ENCODE measurements at places on chromosomes 1 and 21.

GRCh38 chr1:95622609-95623008 is 388.6 kb downstream of the RWDD3 start:
- no peak for DNase-seq

DNA sequence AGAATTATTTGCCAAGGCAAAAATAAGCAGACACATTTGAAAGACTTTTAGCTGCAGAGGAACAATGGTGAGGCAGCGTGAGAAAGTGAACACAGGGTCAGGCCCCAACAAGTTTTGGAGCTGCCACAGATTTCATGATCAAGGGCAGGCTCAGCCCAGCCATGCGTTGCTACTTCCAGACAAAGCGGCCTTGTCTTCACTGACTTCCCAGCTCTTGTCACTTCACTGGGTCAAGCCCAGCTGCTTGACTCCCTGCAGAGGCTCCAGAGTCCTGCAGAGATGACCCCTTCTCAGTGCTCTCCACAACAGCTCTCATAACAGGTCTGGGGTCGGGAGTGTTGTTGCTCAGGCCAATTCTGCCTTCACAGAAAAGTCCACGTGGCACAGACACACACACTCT is 35.8 kb downstream of the HHAT start:
- DNase-seq, result peak; percentile 64

GRCh38 chr21:33611006-33611744 is 22.7 kb upstream of the DONSON start:
- DNase-seq, result no peak

DNA sequence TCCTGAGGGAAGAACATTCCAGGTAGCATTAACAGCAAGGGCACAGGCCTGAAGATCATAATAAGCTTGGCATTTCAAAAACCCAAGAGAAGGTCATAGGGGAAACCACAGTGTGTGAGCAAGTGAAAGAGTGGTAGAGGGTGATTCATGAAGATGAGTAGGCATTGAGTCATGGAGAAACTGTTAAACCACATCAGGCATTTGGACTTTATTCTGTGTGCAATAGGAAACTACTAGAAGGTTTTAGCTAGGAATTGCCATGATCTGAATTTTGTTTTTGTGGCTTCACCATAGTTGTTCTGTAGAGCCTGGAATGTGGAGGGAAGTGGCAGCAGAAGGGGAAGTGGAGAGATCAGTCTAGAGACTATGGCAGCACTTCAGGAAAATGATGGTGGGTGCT is 359.0 kb upstream of the PTBP2 start:
- no peak for DNase-seq

DNA sequence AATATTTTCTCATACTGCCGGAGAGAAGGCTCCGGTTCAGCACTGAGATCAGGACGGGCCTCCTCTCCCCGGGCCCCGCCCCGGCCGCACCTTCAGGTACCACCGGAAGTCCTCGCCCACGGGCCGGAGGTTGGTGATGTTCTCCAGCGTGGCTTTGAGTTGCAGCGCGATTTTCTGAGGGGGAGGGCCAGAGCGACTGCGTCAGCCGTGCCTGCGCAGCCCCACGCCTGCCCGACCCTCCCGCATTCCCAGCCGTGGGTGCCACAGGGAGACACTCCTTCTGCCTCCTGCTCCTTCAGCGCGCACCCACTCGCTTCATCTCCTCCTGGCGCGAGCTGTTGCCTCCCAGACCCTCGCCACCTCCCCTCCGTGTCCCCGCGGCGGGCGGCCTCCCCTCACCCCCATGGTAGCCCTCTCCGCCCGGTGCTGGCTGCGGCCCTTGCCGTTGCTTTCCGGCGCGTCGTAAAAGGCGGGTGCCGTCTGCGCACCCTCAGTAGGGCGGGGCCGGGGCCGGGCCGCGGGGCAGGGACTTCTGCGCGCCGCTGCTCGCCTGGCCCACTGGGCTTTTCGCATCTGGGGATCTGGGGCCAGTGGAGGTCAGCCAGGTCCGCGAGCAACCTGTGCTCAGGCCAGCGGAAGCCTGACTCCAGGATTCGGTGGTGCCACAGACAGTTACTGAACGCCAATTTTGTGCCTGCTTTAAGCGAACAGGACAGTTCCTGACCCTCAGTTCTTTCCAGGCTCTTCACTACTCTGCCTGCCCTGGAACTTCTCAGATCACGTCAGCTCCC is at the start of gene CZIB:
CZIB (minus strand) TSS at position 464 of the 791 bp plus-strand sequence; CDS start at position 405, 59 bp downstream.
- peak; percentile 94 for DNase-seq

DNA sequence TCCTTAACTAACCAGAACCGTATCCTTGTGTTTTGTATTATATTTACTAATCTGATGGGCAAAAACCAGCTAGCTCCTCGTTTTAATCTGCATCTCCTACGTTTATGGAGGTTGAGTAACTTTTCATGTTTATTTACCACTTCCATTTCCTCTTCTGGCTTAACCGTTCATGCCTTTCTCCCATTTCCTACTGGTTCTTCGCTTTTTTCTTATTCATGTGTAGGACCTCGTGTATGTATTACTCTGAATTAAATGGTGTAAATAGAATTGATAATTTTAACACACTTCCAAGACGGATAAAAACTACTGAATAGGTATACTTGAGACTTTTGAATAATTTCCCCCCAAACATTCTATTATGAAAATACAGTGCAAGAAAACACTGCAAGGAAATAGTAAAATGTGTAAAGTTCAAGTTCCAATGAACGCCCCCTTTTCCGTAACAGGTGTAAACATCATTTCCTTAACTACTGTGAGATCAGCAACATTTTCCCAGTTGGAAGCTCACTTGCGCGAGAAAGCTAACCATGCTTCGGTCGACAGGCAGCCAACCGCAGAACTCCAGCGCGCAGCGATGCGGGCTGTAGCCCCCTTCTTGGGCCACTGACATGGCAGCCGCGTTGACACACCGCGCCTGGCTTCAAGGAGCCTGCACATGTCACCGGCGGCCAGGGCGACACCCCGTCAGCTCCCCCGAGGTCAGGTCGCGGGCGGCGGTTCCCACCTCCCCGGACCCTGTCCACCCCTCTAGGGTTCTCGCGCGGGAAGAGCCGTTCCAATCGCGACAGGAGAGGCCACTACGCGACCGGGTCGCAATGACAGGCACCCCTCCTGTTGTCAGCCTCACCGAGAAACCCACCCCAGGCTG is 816 bp downstream of the EDEM3 start:
- peak; percentile 55 for DNase-seq

GRCh38 chr1:11991969-11992676 is 11.9 kb downstream of the MFN2 start:
- no peak for DNase-seq

DNA sequence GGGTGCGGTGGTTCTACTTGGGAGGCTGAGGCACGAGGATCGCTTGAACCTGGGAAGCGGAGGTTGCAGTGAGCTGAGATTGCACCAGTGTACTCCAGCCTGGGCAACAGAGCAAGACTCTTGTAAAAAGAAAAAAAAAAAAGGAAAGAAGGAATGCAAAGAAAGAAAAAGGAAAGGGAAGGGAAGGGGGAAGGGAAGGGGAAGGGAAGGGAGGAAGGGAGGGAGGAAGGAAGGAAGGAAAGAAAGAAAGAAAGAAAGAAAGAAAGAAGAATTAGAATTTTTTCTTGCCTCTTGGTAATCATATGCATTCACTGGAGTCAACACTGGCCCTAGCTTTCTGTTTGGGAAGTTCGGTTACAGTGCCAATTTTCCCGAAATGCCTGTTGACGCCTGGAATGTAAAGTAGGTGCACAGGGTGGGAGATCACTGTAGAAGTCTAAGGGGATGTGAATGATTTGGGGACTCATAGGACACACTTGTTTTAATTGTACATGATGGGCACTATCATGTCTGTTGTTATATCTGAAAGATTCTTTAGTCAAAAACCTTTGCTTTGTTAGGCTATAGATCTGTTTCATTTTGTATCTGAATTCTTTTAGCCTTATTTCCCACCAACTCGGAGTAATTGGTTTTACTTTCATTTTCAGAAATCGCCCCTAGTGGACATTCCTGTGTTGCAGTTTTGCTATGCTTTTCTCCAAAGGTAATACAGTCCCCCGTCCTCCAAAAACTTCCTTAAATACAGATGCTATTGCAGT is 59.8 kb upstream of the MORC3 start:
- DNase-seq, result no peak

GRCh38 chr1:43446881-43447835 is 6.6 kb downstream of the HYI start:
- DNase-seq, result no peak
